Tracheal epithelial cell (primary cell): ENCODE measurements at places on chromosomes 5 and 9. TPM values are rescaled to one million over a fixed set of nuclear protein-coding genes. Genes with fewer than 3 reads are reported as not detected.

The TLX3 gene
- 0.24 TPM in 1 of 2 replicates, not detected in the other for total RNA-seq

The CYSRT1 gene
- total RNA-seq, result 0.72 and 6.0 TPM in 2 replicates

The TMEM232 gene
- total RNA-seq, result 1.4 and 1.5 TPM in 2 replicates

The SCAMP1 gene
- total RNA-seq, result 91.0 and 93.0 TPM in 2 replicates

The OBP2B gene
- total RNA-seq, result not detected in 2 replicates

The LRRC26 gene
- total RNA-seq, result 0.24 TPM in 1 of 2 replicates, not detected in the other

The SLC23A1 gene
- total RNA-seq, result 0.24 TPM in 1 of 2 replicates, not detected in the other

The ECSCR gene
- not detected in 2 replicates for total RNA-seq

The F2RL2 gene
- total RNA-seq, result not detected in 2 replicates

The DRD1 gene
- not detected in 2 replicates for total RNA-seq

The FAM120AOS gene
- total RNA-seq, result 41.6 and 43.4 TPM in 2 replicates

The QRFP gene
- total RNA-seq, result not detected in 2 replicates

The CCL28 gene
- 2.6 and 13.3 TPM in 2 replicates for total RNA-seq

The TOR4A gene
- 35.6 and 36.1 TPM in 2 replicates for total RNA-seq

The ANKRD31 gene
- total RNA-seq, result under 0.01 TPM in 1 of 2 replicates, not detected in the other

The COL23A1 gene
- total RNA-seq, result 0.43 and 0.72 TPM in 2 replicates

The IL3 gene
- total RNA-seq, result not detected in 2 replicates

The MARCOL gene
- not detected in 2 replicates for total RNA-seq

The CPLANE1 gene
- total RNA-seq, result 8.7 and 9.2 TPM in 2 replicates

The SPATA31A3 gene
- not detected in 2 replicates for total RNA-seq

The POLE3 gene
- total RNA-seq, result 53.7 and 54.7 TPM in 2 replicates

The AGXT2 gene
- under 0.01 TPM in 1 of 2 replicates, not detected in the other for total RNA-seq

The MEGF10 gene
- under 0.01 TPM in 2 replicates for total RNA-seq
